Mesothelial cell of epicardium (in vitro differentiated cells): ENCODE measurements at places on chromosomes 11 and 22. TPM values are rescaled to one million over a fixed set of nuclear protein-coding genes. Genes with fewer than 3 reads are reported as not detected.

The GDPD4 gene
- total RNA-seq = not detected in 3 replicates

The FAM227A gene
- 10.3 to 11.9 TPM (median 11.0 TPM) in 3 replicates for total RNA-seq

DNA sequence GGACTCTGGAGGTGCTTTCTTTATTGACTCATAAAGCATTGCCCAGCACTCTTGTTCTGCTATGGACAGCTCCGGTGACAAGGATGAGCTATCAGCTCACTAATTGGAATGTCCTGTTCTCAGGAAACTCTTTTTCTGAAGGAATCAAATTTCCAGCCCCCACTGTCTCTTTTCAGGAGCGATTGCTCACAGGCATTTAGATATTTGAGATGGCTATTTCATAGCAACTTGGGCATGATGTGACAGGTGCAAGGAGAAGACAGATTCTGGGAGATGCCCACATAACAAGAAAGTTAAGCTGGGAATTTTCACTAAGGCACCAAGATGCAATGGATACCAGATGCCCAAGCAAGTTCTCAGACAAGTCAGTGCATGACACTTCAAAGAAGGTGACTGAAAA, 123.4 kb upstream of the CSNK2A3 start:
- no peak for DNase-seq

DNA sequence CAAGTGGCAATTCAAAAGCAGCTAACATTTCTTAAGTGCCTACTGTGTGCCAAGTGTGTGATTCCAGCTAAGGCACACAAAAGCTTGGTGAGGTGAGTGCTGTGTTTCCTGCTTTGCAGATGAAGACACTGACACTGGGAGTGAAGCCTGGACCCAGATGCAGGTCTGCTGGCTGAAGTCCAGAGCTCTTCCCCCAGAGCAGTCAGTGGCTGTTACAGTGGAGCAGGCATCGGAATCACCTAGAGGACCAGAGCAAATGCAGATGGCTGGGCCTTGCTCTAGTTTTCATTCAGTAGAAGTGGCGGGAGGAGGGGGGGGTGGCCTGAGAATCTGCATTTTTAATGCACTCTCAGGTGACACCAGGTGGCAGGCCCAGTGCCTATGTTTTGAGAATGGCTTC, 342.3 kb downstream of the CADM1 start:
- DNase-seq = no peak
